ENCODE measurements at places on chromosomes 1 and 21.
A peak's percentile ranks its signal among the peaks of the same experiment; 100 is the strongest.

DNA sequence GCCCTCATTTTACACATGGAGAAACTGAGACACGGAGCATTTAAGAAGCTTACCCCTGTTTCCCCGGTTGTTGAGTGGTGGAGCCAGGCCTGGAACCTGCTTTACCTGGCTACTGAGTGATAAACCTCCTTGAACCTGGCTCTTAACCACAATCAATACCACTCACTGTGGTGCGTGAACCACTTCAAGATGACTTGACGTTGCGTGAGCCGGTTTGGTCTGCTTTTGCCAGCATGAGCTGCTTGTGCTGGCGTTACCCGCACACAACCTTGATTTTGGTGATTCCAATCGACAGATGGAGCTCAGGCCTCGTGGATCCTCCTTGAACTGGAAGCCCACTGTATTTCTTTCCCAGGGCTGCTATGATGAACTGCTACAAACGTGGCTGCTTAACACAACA, 6.1 kb upstream of the TINAGL1 start:
- peak; percentile 29 for DNase-seq

- no peak for DNase-seq
Observed at GRCh38 chr1:119686661-119687060, 25.1 kb upstream of the PHGDH start.

DNA sequence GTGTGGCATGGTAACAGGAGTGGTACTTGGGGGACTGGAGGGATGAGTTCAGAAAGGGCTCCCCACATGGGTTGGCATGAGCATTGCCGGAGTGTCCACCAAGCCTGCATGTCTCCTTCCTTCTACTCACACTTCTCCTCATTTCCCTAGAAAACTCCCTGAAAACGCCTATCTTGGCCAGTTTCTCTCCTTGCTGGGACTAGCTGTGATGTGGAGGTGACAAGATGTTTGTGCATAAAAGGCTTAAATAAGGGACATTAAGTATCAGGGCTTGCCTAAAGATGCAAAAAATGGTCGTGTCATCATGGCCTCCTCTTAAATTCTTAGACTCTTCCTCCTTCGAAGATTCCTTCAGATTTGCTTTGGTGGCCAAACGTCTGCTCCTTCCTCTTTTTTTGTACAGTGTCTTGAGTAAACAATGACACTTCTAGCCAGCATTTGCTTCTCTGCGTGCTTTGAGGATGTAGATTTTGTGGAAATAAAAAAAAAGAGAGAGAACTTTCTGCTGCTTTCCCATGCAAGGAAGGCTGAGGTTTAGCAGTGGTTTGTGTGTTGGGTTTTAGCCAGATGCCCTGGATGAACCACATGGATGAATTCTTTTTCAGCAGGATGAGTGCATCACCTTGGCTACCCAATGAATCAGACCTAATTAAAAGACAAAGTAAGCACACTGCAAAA, 239.1 kb upstream of the IRF2BP2 start:
- no peak for DNase-seq

DNA sequence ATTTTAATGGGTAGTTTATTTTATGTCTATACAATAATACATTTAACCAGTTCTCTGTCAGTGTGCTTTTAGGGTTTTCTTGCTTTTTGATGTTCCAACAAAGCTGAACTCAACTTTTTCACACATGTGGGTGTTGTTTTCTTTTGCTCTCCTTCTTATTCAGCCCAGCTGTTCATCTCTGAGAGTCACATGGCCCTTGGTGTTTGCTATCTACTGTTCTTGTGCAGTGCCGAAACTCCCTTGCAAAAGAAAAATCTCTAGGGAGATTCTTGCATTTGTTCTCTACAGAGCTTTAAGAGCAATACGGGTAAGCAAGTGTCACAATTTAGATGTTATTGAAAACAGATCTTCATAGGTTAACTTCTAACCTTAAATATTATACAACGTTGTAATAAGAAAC, 281.1 kb upstream of the CXADR start:
- DNase-seq: no peak

GRCh38 chr1:182897696-182898095, 55.3 kb downstream of the SHCBP1L start:
- no peak for DNase-seq

DNA sequence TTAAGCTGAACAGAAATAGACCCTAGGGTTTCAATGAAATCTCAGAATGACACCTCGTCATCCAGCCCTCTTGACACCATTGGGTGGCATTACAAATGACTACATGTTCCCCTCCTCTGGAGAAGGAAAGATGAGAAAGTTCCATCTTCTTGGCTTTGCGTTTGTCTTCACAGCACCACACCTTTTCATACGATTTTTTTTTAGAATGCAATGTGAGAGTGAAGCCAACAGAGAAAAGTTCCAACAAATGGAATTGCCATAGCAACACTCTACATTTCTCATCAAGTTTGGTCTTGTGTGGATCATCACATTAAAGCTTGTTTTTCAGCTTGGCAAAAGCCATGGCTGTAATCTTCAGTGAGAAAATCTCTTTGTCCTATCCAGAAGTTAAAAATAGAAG, 183.4 kb upstream of the SNX7 start:
- no peak for DNase-seq

GRCh38 chr1:6248161-6248776, 4.3 kb downstream of the HES3 start:
- no peak for DNase-seq

GRCh38 chr1:169250022-169250421, 117.6 kb downstream of the NME7 start:
- DNase-seq: no peak

- no peak for DNase-seq
Observed at GRCh38 chr1:87829360-87829759, 500.7 kb downstream of the LMO4 start.

GRCh38 chr1:67898033-67898726, 64.9 kb upstream of the GNG12 start:
- DNase-seq: no peak

GRCh38 chr1:89540406-89540970, 15.9 kb downstream of the LRRC8B start:
- DNase-seq: no peak

DNA sequence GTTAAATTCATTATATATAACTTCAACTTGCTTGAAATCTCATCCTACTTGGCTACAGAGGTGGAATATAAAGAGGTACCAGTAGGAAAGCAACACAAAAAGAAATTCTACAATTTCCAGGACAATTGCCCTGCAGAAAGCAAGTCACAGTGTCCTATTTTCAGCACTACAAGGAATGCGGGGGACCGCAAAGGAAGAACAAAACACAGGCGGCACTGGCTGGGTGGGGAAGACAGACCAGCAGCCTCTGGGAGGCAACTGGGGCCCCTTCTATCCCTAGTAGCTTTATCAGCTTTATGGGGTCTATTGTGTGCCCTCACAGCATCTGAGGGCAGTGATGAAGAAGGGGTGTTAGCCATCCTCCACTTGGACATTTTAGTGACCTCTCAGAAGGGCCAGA, 30.5 kb downstream of the SLC9A1 start:
- no peak for DNase-seq

DNA sequence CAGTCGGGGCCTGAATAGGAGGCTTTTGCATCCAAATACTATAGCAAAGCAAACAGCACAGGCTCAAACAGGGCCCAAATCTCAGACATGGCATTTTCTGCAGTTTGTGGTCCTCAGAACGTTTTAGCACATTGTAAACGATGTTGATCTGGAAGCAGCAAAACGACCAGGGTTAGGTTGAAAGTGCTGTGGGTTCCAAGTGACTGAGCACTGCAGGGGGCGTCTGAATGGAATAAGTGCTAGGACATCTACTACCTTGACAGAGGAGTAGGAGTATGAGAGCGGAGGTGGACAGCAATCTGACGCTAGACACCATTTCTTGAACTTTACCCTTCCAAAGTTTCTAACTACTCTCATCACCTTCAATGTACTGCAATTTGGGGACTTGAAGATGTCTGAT, 214.9 kb downstream of the BARHL2 start:
- no peak for DNase-seq

GRCh38 chr1:70171512-70171911, 33.9 kb downstream of the LRRC40 start:
- DNase-seq: no peak

DNA sequence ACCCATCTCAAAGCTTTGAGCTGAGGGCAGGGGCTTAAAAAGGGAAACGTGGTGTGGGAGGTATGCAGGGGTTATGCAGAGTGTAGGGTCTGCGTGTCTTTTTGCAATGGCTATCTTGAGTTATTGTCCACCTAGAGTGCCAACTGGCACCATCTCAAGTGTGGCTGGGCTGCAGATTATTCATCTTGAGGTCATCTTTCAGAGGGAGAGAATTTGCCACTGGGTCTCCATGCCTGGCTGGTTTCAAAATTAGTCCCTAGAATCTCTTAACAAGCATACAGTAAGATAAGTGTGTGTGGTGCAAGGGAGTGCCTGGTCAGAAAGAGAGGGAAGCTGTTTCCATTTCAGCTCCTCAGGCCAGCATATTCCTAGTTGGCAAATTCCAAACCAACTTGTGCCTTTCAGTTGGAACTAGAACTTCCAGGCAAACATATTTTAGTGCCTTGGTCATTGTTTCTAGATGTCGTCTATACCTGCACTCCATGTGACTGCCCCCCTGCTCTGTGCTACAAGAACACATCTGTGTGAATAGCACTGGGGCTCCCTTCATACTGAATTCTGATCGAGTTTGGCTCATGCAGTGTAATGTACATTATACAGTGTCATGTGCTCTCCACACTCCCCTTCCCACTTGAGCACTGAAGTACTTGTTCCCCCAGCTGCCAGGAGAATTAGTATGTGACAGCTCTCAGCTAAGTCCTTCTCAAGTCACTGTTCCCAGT, 5.0 kb upstream of the OR2T8 start:
- DNase-seq: no peak

GRCh38 chr1:23673086-23673813, 18.4 kb upstream of the RPL11 start:
- peak; percentile 28 for DNase-seq

- DNase-seq: no peak
Observed at GRCh38 chr1:174171073-174171472, 11.8 kb downstream of the RABGAP1L start.

GRCh38 chr1:201758499-201759050, 70.4 kb upstream of the IPO9 start:
- no peak for DNase-seq
